Suppressor macrophage treated with lipopolysaccharide for 1 hour (primary cell): ENCODE measurements at places on chromosomes 11 and 22.

- peak; percentile 57 for DNase-seq
Measured at GRCh38 chr11:33835143-33835878, 56.6 kb downstream of the LMO2 start.

DNA sequence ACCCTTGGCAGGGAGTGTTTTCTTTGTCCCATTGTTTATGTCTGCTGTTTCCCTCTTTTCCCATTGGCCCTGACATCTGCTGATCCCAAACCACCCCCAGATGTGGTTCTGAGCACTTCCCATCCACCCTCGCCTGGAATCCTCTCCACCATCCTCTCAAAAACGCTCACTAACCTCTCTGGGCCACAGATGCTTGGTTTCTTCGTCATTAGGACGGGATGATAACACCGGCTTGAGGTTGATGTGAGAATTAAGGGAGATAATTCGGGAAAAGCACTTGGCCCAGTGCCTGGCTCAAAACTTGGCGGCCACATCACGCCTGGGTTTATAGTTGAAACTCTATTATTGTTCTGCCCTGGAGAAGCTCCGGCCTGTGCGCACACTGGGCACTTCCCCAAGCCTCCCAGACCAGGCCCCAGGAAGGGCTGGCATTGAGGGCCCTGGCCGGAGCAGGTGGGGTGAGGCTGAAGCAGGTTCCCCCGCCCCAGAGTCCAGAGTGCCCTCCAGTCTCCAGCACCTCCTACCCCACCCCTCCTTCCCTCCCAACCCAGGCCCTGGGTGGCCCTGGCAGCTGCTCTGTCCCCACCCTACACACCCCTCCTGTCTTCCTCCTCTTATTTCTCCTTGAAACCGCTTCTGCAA is 63.7 kb downstream of the CYTH4 start:
- DNase-seq, result no peak

DNA sequence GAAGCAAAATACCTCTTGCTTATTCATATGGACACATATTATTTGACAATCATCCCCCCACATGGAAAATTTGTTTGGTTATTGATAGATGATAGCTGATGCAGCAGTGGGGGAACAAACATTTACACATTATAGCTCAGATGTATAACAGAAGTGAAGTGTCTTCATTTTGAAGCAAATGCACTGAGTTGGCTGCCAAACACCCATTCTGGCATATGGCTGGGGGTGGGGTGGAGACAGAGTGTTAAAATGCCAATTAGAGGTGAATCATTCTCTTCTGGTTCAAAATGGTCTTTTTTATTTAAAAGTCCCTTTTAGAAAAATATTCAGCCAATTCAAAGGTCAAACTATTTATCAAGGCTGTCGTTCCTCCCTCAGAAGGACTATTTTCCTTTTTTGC is 157.3 kb upstream of the TRPC6 start:
- no peak for DNase-seq

GRCh38 chr11:76669901-76670484 is 554 bp downstream of the LRRC32 start:
- peak; percentile 44 for DNase-seq

DNA sequence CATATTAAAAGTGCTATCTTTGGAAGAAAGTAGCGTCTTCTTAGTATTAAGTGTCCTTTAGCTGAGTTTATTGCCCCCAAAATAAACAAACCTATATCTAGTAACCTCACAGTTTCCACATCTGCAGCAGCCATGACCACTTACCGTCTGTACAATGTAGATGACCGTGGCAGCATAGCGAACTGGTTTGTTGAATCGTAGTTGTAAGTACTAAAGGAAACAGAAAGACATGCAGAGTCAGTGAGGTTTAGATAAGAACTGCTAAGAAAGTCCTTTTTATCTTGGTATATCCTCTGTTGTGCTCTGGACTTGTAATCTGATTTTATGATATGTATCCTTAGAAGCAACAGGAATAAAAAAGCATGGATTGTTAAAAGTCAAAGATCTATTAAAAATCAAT is 9.4 kb downstream of the SLC5A12 start:
- no peak for DNase-seq

DNA sequence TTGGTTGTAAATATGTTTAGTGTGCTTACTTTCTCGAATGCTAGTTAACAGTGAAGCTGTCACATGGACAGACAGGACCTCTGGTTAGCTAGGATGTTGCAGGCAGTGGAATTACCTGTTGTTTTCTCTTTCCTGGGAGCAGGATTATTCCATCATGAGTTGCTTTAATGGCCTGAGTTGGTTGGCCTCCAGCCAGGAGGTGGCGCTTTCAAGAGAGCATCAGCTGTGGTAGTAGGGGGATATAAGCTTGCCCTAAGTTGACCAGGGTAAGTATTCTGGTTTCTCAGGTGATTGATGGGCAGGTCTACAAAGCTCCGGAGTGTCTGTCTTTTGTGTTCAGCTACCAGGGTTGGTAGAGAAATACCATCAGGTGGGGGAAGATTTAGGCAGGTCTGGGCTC is 43.5 kb downstream of the NELL1 start:
- DNase-seq, result no peak

DNA sequence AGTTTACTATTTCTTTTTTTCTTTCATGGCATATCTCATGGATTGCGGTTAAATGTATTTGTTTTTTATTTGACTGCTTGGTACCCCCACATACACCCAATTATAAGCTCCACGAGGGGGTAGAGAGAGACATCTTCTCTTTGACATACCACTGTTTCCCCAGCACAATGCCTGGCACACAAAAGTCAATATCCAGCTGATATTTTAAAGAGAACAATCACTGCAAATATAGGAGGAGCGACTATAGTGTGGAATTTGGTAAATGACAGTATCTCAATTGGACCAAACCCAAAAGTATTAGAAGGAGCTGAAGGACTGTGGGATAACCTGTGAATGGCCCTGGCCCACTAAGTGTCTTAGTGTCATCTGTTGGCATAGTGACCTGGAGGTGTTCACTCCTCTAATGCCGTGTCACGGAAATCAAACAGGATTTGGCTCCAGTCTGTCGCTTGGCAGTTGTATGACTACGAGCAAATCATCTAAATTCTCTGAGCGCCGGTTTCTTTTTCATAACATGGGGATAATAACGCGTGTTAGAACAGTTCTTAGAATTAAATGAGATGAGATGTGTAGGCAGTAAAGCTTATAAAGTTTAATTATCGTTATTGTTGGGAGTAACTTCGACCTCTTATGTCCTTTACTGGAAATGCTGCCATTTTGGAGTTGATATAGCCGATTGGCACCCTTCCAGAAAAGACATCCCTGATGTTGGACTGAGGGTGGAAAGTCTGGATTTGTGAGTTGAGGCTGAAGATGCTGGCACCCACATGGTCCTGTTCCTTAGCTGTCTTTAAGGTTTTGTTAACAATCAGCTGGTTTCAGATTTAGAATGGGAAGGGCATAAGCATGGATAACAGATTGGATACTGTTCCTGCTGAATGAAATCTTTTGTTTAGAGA is 144.5 kb downstream of the DBX1 start:
- DNase-seq, result no peak

GRCh38 chr11:12218909-12219308 is 108.5 kb downstream of the MICAL2 start:
- no peak for DNase-seq

- DNase-seq, result no peak
Measured at GRCh38 chr11:69587454-69588090, 53.4 kb upstream of the CCND1 start.

DNA sequence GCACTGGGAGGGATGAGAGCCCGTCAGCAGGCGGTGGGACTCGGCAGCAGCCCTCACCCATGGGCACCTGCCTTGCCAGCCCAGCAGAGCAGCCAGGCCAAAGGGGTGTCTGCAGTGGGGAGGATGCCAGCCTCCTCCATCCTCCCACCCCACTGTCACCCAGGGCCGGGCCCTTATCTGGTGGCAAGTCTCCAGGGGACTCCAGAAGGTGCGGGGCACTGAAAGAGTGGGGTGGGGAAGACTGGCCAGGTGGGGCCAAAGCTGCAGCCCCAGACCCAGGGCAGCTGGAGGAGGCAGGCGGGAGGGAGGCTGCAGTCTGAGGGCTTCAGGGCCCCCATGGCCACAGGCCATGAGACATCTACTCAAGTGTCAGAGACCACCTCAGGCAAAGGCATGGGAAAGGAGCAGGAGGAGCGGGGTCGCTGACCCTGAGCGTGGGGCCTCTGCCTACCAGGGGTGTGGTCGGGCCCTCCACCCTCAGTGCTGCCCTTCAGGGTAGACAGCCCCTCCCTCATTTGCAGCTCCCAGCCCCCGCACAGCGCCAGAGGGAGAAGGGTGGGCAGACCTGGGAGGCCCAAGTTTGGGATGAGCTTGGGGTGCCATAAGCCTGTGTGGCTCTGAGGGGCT is 3.5 kb downstream of the DGCR6L start:
- no peak for DNase-seq

- DNase-seq, result no peak
Measured at GRCh38 chr22:45296628-45297297, 12.0 kb downstream of the UPK3A start.

DNA sequence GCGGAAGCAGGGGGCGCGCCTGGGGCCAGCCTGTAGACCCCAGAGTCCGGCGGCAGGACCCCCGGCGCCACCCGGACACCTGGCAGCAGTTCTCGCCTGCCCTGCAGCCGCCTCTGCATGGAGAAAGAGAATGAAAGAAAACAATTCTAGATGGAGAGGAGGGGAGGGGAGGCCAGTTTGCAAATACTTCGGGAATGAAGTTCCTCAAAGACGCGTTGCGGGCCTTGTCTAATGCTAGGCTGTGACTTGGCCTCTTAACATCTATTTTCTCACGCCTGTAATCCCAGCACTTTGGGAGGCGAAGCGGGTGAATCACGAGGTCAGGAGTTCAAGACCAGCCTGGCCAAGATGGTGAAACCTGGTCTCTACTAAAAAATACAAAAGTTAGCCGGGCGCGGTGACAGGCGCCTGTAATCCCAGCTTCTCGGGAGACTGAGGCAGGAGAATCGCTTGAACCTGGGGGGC is 2.1 kb upstream of the BARX2 start:
- DNase-seq, result peak; percentile 10

DNA sequence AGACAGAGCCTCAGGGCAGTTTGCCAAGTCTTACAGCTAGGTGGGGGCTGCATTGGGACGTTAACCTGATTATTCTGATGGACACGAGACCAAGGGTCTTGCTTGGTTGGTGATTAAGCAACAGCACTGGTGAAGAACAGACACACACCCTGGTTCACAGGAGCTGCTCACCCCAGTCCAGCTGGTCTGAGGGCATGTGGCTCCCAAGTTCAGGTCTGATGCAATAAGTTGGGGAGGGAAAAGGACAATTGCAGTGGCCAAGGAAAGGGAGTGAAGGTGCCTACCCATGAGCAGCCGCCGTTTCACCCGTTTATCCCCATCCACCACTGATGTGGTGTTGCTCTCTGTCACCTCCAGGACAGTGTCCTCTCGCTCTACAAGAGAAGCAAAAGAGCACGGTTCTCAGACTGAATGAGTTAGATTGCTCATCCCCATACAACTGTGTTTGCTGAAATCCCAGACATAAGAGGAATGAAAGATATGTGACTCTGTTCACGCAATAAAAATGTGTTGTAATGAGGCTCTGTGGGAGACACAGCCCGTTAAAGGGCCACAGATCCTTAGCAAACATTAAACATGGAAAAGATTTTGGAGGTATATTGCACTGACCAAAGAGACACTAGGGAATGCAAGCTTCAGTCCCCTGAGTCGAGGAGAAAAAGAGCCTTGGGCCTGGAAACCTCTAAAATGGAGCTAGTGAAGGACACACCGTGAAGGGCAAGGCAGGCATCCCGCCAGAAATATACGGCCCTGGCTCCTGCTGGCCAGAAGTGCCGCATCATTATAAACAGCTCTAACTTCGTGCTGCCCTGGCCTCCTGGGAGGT is 25.6 kb downstream of the SCUBE2 start:
- no peak for DNase-seq

DNA sequence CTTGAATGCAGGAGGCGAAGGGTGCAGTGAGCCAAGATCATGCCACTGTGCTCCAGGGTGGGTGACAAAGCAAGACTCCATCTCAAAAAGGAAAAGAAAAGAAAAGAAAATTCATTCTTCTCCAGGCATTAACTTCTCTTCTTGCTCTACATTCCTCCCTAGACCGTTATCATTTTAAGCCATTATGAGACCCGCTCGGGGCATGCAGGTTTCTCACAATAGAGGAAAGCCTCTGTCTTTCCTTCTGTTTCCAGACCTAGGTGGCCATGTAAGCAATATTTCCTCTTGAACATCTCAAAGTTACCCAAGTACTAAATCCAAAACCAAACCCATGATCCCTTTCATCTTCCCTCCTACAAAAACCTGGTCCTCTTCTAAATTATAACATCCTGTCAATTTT is 139.6 kb downstream of the RBFOX2 start:
- DNase-seq, result no peak

DNA sequence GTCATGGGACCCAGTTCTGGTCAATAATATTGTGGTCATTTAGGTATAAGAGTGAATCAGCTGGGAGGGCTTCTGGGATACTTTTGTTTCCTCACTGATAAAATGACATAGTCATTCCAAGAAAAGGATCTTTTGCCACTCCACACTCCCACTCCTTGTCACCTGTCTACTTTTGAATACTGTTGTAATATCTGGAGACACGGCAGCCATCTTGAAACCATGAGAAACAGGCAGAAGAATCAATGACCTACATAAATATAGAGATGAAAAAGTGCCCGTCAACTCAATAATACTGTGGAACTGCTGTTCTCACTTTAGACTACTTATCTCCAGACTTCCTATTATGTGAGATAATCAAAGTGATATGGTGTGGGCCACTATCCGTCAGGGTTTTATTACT is 154.2 kb downstream of the CCDC34 start:
- DNase-seq, result no peak

DNA sequence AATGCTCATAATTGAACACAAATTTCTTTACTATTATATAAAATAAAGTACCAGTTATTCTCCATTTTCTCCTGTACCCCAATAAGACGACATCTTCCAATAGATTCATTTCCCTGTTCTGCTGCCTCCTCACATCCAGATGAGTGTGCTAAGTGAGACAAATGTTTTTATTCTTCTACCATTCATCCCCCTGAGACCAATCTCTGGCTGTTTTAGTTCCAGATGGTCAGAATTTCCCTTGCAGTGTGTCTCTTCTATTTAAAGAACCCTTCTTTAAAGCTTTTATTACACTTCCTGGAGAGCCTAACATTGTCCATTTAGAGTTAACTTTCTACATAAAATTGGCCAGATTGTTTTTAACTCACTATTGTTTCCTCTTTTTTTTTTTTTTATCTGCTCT is 41.2 kb upstream of the GLYATL1 start:
- DNase-seq, result no peak

- no peak for DNase-seq
Measured at GRCh38 chr11:96228473-96228891, 114.5 kb downstream of the MAML2 start.

DNA sequence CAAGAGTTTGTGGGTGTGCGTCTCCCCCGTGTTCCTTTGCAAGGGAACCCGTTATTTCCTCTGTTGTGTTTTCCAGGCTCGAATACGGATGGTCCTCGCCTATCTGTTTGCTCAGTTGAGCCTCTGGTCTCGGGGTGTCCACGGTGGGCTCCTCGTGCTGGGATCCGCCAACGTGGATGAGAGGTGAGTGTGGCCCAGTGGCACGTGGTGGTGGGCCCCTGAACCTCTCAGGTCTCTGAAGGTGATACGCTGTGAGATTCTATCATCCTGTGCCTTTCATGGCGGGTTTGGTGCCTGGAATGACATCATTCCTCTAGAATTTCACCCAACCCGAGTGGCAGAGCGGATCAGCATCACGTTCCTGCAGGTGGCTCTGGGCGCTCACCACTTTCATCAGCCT is 32.5 kb downstream of the NADSYN1 start:
- no peak for DNase-seq
